SJSA1 (cell line): ENCODE measurements at places on chromosomes 2 and 18. TPM values are rescaled to one million over a fixed set of nuclear protein-coding genes. Genes with fewer than 3 reads are reported as not detected.

GRCh38 chr2:153967248-153967973, 95.7 kb downstream of the GALNT13 start:
- H3K27ac ChIP-seq: no peak overlapping the region
- no peaks in the 10 kb centered on the region for H3K36me3 ChIP-seq
- DNase-seq: no peak
- no peaks in the 10 kb centered on the region for H3K4me1 ChIP-seq
- no peaks in the 10 kb centered on the region for H3K27me3 ChIP-seq
- no peak overlapping the region for H3K4me3 ChIP-seq

GRCh38 chr2:53445383-53446070, 322.1 kb upstream of the CHAC2 start:
- 0 out of 2 replicates have a peak, but pooled peaks cover 4% of the 10 kb centered on the region for H3K27me3 ChIP-seq
- H3K27ac ChIP-seq: no peak overlapping the region
- DNase-seq: no peak
- H3K4me1 ChIP-seq: no peaks in the 10 kb centered on the region

- H3K4me3 ChIP-seq: no peak overlapping the region
- no peaks in the 10 kb centered on the region for H3K4me1 ChIP-seq
- no peak overlapping the region for H3K27ac ChIP-seq
These were observed 789.8 kb upstream of the FSHR start for GRCh38 chr2:49943944-49944778.

- H3K4me1 ChIP-seq: peaks cover 20% of the 10 kb centered on the region
- H3K27me3 ChIP-seq: no peaks in the 10 kb centered on the region
- DNase-seq: no peak
- no peak overlapping the region for H3K27ac ChIP-seq
- no peak overlapping the region for H3K4me3 ChIP-seq
- H3K36me3 ChIP-seq: peaks cover 48% of the 10 kb centered on the region
These were observed 35.6 kb upstream of the CYP27C1 start for GRCh38 chr2:127255721-127256120.

- H3K4me1 ChIP-seq: peaks cover 8% of the 10 kb centered on the region
- no peak overlapping the region for H3K4me3 ChIP-seq
- no peaks in the 10 kb centered on the region for H3K27me3 ChIP-seq
- H3K36me3 ChIP-seq: no peaks in the 10 kb centered on the region
These were observed 91.9 kb downstream of the QPCT start for GRCh38 chr2:37436323-37436722.

DNA sequence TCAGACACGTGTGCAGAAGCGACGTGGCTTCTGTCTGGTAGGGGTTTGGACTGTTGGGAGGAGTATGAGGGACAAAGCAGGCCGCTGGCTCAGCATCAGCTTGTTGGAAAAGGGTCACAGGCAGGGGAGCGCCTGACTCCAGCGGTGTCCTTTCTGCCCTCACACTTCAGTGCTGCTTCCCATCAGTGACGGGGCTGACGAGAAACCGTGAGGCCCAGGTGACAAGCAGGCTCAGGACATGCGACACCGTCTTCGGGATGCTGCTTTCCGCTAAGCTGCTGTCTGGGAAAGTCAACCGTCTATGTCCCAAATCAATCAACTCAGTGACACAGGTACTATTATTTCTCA, 90.5 kb downstream of the USP40 start:
- H3K27me3 ChIP-seq: no peaks in the 10 kb centered on the region
- no peak overlapping the region for H3K4me3 ChIP-seq
- H3K27ac ChIP-seq: no peak overlapping the region
- no peak for DNase-seq
- peaks cover 34% of the 10 kb centered on the region for H3K36me3 ChIP-seq
- H3K4me1 ChIP-seq: no peaks in the 10 kb centered on the region; the same call in 1 of the 2 replicates

DNA sequence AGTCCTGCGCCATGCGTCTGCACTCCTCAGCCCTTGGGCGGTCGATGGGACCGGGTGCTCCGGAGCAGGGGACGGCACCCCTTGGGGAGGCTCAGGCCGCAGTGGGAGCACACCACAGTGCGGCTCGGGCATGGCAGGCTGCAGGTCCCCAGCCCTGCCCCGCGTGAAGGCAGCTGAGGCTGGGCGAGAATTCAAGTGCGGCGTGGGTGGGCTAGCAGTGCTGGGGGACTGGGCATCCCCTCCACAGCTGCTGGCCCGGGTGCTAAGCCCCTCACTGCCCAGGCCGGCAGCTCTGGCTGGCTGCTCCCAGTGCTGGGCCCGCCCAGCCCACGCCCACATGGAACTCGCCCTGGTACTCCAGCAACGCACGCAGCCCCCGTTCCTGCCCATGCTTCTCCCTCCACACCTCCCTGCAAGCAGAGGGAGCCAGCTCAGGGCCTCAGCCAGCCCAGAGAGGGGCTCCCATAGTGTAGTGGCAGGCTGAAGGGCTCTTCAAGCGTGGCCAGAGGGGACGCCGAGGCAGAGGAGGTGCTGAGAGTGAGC, 198.3 kb upstream of the CNTNAP5 start:
- H3K4me1 ChIP-seq: no peaks in the 10 kb centered on the region
- no peaks in the 10 kb centered on the region for H3K27me3 ChIP-seq
- DNase-seq: no peak
- H3K27ac ChIP-seq: no peak overlapping the region

GRCh38 chr18:3060667-3061580, 48.0 kb upstream of the LPIN2 start:
- no peak overlapping the region for H3K4me3 ChIP-seq
- H3K36me3 ChIP-seq: no peaks in the 10 kb centered on the region
- DNase-seq: no peak
- H3K4me1 ChIP-seq: peaks cover 43% of the 10 kb centered on the region

- peaks cover 23% of the 10 kb centered on the region for H3K27me3 ChIP-seq
- peaks cover 5% of the 10 kb centered on the region for H3K4me1 ChIP-seq
- no peak overlapping the region for H3K4me3 ChIP-seq
- H3K36me3 ChIP-seq: no peaks in the 10 kb centered on the region
- DNase-seq: no peak
These were observed 34.3 kb downstream of the AFF3 start for GRCh38 chr2:100107906-100108647.

DNA sequence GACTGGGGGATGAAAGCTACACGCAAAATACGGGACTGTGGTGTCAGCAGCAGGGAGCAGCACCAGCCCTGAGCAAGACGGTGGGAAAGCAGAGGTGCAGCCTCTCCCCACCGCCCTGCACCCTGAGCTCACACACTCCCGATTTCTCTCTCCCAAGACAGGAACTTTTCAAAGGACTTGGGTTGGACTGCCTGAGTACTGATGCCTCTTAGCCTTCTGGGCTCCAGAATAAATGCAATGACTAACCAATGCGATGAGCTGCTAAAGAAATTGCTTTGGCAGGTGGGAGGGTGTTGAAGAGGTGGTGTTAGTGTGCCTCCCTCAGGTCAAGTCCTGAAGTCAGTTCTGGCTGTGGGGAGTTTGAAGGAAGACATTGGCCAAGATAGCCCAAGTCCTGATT, 9.6 kb downstream of the TRIM54 start:
- no peak for DNase-seq
- peaks cover 20% of the 10 kb centered on the region for H3K4me1 ChIP-seq
- no peak overlapping the region for H3K27ac ChIP-seq
- no peak overlapping the region for H3K4me3 ChIP-seq
- H3K36me3 ChIP-seq: no peaks in the 10 kb centered on the region
- no peaks in the 10 kb centered on the region for H3K27me3 ChIP-seq

DNA sequence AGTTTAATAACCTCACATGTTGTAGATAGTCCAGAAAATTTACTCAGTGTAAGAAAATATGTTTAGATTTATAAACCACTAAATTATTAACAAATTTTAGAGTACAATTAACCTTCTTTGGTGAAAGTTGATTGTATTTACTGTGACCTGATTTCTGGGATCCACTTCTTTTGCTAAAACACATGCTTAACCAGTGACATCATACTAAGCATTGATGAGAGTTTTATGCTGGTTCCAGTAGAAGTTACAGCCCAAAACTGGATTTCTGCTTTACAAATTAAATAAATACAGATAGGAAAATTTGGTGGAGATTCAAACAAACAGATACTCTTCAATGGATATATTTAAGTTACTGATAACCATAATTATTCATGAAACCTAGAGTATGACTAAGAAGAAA, 40.9 kb downstream of the RBBP8 start:
- H3K36me3 ChIP-seq: peaks cover 25% of the 10 kb centered on the region
- no peak overlapping the region for H3K27ac ChIP-seq
- peaks cover 9% of the 10 kb centered on the region for H3K4me1 ChIP-seq
- no peak for DNase-seq

DNA sequence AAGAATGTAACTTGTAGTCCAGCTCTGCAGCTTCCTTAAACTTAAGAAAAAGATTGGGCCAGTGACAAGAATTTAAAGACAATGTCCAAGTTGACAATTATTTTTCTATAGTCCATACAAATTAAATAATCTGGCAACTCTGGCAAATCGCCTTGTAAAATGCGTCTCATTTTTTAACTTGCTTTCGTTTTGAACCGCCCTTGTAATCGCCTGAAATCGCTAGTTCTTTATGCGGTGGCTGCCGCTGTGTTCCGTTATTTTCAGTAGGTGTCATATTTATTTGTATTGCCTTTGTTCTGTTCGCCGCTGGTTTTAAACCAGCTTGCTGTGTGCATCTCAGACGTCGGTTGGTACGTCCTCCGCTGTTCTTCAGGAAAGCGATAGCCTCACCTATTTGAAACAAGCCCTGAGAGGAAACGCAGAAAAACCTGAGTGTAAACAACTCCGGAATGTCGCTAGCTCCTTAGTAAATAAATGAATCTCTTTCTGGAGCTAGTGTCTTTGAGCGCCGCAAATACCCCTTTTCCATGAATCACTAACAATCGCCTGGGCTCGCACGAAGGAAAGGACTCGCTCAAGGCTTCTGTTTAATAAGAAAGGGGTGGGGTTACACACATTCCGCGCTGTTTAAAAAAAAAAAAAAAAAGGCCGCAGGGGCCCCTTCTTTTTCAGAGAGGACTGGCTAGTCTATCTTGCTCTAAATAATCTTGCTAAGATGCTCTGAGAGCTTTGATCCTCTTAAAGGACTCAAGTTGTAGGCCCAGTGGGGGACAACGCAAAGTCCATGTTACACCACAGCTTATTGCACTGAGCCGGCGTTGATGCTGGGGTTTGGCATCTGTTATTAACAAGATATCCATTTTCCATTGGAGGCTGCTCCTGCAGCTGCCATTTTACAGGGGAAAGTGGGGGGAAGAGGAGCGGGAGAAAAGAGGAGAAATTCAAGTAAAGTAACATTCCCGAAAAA, 3.0 kb downstream of the HOXD8 start:
- DNase-seq: no peak
- H3K4me3 ChIP-seq: no peak overlapping the region
- H3K36me3 ChIP-seq: peaks cover 13% of the 10 kb centered on the region
- no peak overlapping the region for H3K27ac ChIP-seq
- H3K27me3 ChIP-seq: no peaks in the 10 kb centered on the region
- H3K4me1 ChIP-seq: peaks cover 25% of the 10 kb centered on the region

DPP4 gene
- not detected in 2 replicates for total RNA-seq

- no peaks in the 10 kb centered on the region for H3K27me3 ChIP-seq
- no peak overlapping the region for H3K27ac ChIP-seq
- H3K4me1 ChIP-seq: peaks cover 25% of the 10 kb centered on the region
- no peak overlapping the region for H3K4me3 ChIP-seq
These were observed 26.7 kb downstream of the CNNM4 start for GRCh38 chr2:96787411-96787810.

RUFY4 gene
- not detected in 2 replicates for total RNA-seq

PTH2R gene
- not detected in 2 replicates for total RNA-seq

DNA sequence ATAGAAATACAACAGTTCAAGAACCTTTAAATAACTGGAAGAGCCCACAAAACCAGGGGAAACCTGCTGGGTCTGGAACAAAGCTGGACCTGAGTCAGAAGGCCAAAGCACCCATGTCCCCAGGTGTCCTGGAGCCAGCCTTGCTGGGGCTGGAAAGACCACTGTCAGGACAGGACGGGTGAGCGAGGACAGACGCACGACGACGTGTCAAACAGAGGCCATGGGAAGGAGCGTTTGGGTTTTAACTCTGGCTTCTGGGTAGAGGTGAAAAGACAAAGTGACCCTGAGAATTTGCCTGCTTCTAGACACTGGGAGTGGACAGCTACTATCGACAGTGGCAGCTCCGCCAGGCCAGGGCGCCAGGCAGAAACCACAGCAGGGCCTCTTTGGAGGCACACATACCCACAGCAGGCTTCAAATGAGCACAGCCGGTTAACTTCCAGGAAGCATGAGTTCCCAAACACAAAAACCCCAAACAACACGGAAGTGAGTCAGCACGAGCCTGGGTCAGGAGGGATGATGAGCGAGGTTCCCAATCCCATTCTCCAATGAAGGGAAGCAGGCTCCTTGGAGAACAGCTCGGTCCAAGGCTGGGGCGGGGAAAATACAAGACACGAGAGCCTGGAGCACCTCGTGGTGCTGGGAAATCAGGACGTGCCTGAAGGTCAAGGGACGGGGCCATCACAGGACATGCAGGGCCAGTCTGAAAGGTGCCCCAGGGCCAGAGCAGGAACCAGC, 208.0 kb downstream of the TWIST2 start:
- H3K4me1 ChIP-seq: no peaks in the 10 kb centered on the region; the same call in 1 of the 2 replicates
- H3K4me3 ChIP-seq: no peak overlapping the region
- 0 out of 2 replicates have a peak, but pooled peaks cover 3% of the 10 kb centered on the region for H3K36me3 ChIP-seq
- no peak for DNase-seq

- DNase-seq: peak; percentile 41
- no peaks in the 10 kb centered on the region for H3K27me3 ChIP-seq
- no peak overlapping the region for H3K27ac ChIP-seq
- no peaks in the 10 kb centered on the region for H3K36me3 ChIP-seq
These were observed 138.9 kb downstream of the HDAC4 start for GRCh38 chr2:239261796-239262483.

DNA sequence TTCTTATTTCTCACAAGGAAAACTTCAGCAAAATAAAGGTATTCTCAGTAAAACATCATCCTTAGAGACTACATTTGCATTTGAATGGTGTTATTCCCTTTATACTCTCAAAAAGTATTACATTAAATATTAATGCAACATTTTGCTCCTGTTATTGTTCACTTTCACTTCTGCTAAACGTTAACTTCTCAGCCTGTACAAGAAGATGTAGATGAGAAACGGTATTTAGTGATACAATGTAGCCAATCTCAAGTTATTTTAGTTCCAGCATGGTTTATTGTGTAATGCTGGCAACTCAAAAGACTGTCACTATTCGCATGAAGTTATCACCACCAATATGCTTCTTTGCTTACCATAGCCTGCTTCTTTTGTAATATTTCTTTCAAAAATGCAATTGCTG, 514.1 kb downstream of the CPS1 start:
- no peaks in the 10 kb centered on the region for H3K4me1 ChIP-seq
- H3K27ac ChIP-seq: no peak overlapping the region
- H3K27me3 ChIP-seq: no peaks in the 10 kb centered on the region
- H3K36me3 ChIP-seq: no peaks in the 10 kb centered on the region

TNFAIP6 gene
- total RNA-seq: 1.3 and 1.5 TPM in 2 replicates

PTPRN gene
- 4.2 and 4.9 TPM in 2 replicates for total RNA-seq

CFAP221 gene
- not detected in 2 replicates for total RNA-seq

GRCh38 chr2:189247276-189247675, 67.7 kb upstream of the COL5A2 start:
- DNase-seq: no peak
- no peaks in the 10 kb centered on the region for H3K36me3 ChIP-seq
- 0 out of 2 replicates have a peak, but pooled peaks cover 5% of the 10 kb centered on the region for H3K4me1 ChIP-seq
- H3K27me3 ChIP-seq: no peaks in the 10 kb centered on the region

GRCh38 chr2:160630801-160631590, 137.4 kb upstream of the RBMS1 start:
- peaks cover 13% of the 10 kb centered on the region for H3K4me1 ChIP-seq
- no peak overlapping the region for H3K27ac ChIP-seq
- no peak for DNase-seq
- no peak overlapping the region for H3K4me3 ChIP-seq
- no peaks in the 10 kb centered on the region for H3K27me3 ChIP-seq

- H3K4me3 ChIP-seq: no peak overlapping the region
- no peak overlapping the region for H3K27ac ChIP-seq
- no peaks in the 10 kb centered on the region for H3K4me1 ChIP-seq
- no peaks in the 10 kb centered on the region for H3K36me3 ChIP-seq
- no peaks in the 10 kb centered on the region for H3K27me3 ChIP-seq
- DNase-seq: no peak
These were observed 397.9 kb downstream of the MEIS1 start for GRCh38 chr2:66832646-66833435.

VPS54 gene
- total RNA-seq: 27.3 and 32.8 TPM in 2 replicates
